ENCODE measurements at places on chromosomes 4 and X. TPM values are rescaled to one million over a fixed set of nuclear protein-coding genes. Genes with fewer than 3 reads are reported as not detected.

The ADH1C gene
- 59.9 TPM for total RNA-seq

The CDX4 gene
- not detected for total RNA-seq

The DCX gene
- total RNA-seq: not detected

The GLRB gene
- total RNA-seq: 4.3 TPM

GRCh38 chr4:142940425-142941330 is 94.6 kb upstream of the INPP4B start:
- no peak for DNase-seq

- no peak for DNase-seq
These were observed 31.2 kb downstream of the PRIMPOL start for GRCh38 chr4:184680698-184681097.

- DNase-seq: no peak
These were observed 51.2 kb upstream of the MTNR1A start for GRCh38 chr4:186606591-186606992.

DNA sequence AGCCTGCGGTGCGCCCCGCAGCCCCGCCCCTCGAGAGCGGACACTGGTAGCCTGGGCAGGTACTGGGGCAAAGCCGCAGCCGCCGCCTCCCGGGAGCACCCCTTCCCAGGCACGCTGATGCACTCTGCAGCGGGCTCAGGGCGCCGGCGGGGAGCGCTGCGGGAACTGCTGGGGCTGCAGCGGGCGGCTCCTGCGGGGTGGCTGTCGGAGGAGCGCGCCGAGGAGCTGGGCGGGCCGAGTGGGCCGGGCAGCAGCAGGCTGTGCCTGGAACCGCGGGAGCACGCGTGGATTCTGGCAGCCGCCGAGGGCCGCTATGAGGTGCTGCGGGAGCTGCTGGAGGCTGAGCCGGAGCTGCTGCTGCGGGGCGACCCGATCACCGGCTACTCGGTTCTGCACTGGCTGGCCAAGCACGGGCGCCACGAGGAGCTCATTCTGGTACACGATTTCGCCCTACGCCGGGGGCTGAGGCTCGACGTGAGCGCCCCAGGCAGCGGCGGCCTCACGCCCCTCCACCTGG is 401 bp downstream of the SOWAHD start:
- no peak for DNase-seq

DNA sequence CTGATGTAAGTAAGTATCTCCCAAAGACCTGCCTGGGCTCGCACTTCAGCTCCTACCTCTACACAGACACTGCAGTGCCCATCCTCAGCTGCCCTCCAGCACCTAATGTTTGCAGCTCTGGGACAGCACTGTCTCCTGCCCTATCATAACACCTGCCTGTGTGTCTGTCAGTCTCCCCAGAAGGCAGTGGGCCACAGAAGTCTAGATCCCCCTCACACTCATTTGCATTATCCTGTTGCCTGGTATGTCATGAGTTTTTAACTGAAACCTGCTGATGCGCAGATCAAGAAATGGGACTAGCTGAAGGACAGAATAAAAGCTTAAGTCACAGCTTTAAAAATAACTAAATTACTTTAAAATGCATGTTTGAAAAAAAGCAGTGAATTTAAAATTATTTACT is 43.0 kb downstream of the LRP2BP start:
- DNase-seq: no peak

All from omental fat pad (tissue), 4 donors.